ENCODE measurements at places on chromosomes 5 and 9.

DNA sequence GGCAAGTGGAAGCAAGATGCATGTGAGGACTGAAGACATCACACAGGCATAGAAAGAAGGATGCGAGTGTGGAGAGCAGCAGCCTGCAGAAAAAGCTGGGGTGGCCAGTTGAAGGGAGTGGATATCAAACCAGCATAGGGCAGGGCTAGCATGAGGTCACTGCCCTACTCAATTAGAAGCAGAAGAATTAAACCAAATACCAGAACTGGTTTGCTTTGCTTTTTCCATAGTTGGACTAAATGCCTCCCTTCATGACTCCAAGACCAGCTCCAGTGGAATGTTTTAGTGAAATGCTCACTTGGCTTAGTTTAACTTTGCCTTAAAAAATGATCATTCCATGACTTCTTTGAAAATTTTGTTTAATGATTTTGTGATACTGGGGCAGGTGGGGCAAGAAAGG, 45.8 kb downstream of the TMEM167A start:
- DNase-seq = no peak

GRCh38 chr5:32865475-32865874, 154.4 kb downstream of the NPR3 start:
- DNase-seq = no peak

- no peak for DNase-seq
These were observed 27.5 kb upstream of the TNPO1 start for GRCh38 chr5:72788866-72789505.

DNA sequence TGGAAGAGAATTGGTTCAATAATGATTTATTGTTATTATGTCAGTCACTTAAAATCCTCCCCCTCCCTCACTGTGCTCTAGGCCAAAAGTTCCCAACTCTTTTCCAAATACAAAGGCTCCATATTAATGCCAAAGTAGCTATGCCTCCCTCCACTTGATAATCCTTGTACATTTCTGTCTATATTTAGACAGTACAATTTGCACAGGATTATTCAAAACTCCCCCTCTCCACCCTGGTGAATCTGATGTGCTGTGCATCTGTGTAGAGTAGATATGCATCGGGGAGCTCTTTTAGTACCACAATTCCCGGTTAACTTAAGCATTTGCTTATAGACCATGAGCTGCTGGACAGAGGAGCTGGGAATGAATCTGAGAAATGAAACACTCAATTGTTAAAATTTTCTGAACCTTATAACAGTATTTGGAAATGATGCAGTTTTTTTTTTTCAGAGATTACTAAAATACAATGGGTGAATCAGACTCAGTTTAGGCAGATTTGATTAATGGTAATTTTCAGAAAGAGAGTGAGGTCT, 27.6 kb downstream of the GLRA1 start:
- DNase-seq = no peak

DNA sequence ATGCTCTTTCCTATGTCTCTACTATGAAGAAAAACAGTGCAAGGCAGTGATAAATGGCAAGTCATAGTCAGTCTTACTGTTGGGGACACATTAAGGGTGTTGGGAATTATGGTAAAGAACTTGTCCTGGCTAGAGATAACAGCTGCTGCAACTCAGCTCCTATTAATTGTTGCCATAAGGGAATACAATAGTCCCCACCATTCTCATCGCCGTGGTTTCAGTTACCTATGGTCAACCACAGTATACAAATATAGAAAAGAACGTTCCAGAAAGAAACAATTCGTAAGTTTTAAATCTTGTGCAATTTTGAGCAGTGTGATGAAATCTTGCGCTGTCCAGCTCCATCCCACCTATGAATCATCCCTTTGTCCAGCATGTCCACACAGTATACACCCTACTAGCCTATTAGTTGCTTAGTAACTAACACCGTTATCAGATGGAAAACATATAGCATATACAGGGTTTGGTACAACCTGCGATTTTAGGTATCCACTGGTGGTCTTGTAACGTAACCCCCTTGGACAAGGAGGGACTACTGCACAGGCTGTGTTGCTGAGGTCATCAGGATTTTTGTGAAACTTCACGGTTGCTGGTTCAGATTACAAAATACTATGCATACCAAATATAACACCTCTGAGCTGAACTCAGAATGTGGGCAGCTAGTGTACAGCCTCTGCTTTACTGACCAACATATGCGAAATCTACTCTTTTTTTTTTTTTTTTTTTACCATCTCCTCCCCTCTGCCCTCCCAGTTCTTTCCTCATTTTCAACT, 53.5 kb downstream of the ZFR start:
- DNase-seq = no peak

DNA sequence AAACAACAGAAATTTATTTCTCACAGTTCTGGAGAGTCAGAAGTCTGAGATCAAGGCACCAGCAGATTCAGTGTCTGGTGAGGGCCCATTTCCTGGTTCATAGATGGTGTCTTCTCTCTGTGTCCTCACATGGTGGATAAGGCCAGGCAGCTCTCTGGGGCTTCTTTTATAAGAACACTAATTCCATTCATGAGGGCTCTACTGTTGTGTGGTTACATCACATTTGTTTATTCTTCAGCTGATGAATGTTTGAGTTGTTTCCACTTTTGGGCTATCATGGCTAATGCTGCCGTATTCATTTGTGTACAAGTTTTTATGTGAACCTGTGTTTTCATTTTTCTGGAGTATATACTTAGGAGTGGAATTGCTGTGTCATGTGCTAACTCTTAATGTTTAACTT, 35.2 kb downstream of the DDX4 start:
- no peak for DNase-seq

GRCh38 chr5:175694371-175695160, 36.7 kb downstream of the HRH2 start:
- no peak for DNase-seq

DNA sequence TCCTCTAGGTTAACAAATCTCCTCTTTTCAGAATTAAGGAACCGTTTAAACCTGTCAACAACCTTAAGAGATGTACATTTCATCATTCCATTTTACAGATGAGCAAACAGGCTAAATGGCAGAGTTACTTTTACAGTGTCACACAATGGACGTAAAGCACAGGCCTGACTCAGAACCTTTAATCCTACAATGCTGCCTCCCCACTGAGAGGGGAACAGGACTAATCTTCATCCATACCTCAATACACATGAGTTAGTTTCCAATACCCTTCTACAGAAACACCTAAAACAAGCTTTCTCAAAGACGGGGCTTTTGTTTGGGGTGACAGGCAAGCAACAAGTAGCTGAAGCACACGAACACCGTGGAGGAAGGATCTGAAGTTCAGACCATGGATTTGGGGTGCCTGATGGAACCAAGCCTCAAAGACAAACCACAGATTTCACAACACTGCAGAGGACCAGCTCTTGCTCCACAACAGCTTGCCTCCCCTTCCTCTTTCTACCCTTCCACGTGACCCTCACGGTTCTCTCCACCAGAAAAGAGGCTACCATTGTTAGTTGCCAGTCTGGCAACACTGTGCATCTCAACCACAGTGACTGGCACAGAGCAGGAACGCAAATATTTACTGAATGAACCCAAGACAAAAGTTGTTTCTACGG, 1.8 kb downstream of the RNF130 start:
- no peak for DNase-seq
